ENCODE measurements at places on chromosomes 1 and 21.

DNA sequence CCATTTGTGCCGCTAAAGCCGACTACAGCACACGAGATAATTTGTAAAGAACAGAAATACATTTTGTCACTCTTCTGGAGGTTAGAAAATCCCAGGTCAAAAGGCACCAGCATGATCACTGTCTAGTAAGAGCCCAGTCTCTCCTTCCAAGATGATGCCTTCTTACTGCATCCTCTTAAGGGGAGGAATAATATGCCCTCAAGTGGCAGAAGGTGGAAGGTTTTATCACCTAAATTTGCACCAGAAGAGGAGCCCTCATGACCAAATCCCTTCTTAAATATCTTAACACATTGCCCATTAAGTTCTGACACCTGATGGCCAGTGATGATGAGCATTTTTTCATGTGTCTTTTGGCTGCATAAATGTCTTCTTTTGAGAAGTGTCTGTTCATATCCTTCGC, 326.7 kb upstream of the RGS18 start:
- DNase-seq: no peak

- no peak for DNase-seq
These were observed 19.6 kb downstream of the BCL9 start for GRCh38 chr1:147560765-147561471.

DNA sequence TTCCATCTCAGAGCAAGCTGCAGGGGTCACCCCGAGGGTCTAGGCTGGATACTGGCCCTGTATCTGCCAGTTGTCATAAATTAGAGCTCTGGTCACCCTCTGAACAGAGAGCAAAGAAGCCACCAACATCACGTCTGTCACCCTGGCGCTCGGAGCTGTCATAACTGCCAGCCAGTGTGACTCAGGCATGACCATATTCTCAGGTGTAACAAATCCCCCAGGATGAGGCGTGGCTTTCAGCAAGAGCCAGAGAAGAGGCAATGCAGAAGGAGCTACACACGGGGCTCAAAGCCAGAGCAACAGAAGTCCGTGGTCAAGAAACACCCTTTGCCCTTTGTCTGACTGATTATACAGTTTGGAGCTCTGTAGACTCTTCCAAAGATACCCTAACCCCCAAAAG, 40.0 kb downstream of the PRAMEF20 start:
- no peak for DNase-seq

- no peak for DNase-seq
These were observed 51.7 kb downstream of the PROX1 start for GRCh38 chr1:214039394-214040018.

DNA sequence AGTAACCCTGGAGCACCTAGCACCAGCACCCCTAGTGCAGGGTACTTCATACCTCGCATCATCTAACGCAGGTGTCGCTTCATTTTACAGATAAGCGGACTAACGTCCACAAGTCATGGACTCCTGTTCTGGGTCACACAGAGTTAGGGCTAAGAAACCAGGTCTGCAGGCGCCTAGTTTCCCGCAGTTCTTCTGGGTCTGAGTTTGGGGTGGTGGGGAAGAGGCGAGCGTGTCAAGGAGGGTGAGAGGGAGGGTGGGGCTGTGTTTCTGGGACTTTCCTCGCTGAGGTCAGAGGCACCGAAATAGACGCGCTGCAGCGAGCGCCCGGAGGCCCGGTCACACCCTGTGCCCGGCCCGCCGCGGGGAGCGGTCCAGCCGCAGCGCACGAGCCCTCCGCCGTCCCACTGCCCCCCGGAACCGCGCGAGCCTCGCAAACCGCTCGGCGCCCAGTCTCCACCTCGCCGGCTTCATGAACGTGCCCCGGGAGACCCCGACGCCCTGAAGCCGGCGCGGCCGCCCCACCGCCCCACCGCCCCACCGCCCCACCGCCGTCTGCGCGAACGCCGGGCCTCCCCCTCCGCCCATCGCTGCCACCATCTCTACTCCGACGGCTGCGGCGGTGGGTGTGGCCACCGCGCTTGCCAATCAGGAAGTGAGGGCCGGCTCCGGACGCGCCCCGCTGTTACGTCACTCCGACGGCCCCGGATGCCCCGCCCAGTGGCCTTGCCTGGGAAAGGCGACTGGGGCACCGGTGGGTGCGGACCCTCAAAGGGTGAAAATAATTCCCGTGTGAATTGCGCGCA, 12.3 kb downstream of the IFI6 start:
- peak; percentile 79 for DNase-seq
